ENCODE measurements at places on chromosomes 5 and 9. TPM values are rescaled to one million over a fixed set of nuclear protein-coding genes. Genes with fewer than 3 reads are reported as not detected.

- no peak for DNase-seq
Measured at GRCh38 chr5:138276402-138277054, 2.1 kb upstream of the GFRA3 start.

DNA sequence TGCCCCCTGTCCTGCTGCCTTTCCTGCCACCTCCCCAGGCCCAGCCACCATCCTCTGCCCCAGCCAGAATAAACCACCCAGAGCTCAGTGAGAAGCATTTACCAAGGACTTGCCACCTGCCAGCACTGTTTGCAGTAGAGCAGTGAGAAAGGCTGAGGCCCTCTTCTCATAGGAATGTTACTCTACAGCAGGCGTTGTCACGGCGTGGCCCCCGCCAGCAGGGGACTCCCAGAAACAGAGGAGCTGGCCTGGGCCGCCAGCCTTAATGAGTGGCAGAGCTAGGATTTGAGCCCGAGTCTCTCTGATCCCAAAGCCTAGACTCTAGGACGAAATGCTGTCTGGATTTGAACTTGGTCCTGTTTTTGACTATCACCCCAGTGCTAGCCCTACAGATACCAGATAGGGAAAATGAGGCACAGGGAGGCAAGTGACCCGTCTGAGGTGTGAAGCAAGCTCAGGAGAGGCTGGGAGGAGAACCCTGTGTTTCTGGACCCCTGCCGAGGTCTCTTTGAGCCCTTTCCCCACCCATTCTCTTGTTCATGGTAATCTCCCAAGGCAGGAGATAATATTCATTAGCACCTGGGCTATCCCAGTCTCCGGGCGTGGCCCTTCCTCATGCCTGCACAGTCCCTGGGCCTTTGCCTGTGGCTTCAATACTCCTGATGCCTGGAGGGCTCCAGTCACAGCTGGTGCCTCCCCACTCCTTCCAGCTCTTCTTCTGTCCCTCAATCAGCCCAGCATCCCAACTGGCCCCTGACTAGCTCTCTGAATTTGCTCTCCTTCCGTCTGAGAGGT, 30.7 kb downstream of the HRH2 start:
- DNase-seq, result no peak

GRCh38 chr5:16809395-16810207, 126.5 kb downstream of the MYO10 start:
- DNase-seq, result peak; percentile 75

- peak; percentile 82 for DNase-seq
Measured at GRCh38 chr5:141182248-141182647, at the start of gene PCDHB16. PCDHB16 (plus strand) TSS chr5:141182387; CDS start chr5:141182560, 173 bp downstream.

MZB1 gene
- total RNA-seq, result not detected

All from LHCN-M2 (cell line).